Gastroesophageal sphincter (tissue), 4 donors: ENCODE measurements at places on chromosomes 12 and 14.
A peak's percentile ranks its signal among the peaks of the same experiment; 100 is the strongest.

- peak; percentile 75 for ATAC-seq
Observed at GRCh38 chr14:22850944-22851764, 14.8 kb downstream of the MMP14 start.

DNA sequence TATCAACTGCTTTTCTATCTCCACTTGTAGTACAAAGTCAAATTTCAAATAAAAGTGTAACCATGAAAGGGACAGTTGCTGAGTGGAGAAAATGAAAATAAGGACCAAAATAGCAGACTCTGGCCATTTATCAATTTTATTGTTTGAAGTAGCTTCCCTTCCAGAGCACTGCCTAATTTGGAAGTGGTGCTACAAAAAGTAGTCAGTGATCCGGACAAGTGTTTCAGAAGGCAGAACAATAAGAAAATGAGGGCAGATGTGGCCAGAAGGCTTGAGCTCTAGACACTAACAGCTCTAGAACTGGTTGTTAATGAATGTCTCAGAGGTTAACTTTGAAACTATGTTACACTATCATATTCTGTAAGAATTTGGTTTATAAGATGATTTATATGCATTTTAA is 48.9 kb downstream of the ABCC9 start:
- no peak for ATAC-seq

DNA sequence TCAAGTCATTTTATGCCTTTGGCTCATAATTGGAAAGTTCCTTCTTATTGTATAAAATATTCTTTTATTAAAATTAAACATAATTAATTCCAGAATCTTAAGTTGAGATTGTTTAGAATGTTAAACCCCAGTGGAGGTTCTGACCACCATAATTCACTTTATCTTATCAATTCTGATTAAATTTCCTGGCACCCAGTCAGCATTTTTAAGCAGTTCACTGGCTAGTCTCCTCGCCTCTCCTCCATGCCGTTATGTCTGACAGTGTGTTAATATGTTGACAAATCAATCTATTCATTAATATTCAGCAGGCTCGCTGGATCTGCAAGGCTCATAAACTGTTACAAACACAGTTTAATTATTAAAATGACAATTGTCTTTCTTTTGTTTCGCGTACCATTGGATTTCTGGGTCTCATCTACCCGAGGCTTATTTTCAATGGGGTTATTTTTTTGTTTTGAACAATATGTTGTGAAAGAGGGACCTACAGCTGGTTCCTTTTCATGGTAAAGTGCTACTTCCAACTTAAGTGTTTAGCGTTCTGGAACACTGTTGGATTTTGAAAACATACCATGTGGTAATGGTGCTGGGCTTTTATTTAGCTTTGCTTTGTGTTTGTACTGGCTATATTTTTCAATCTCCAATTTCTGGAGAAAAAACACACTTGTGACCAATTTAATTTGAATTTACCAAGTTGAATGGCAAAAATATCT is 339.7 kb downstream of the PRKD1 start:
- no peak for ATAC-seq

- ATAC-seq: no peak
Observed at GRCh38 chr12:95358111-95359083, 115.6 kb upstream of the METAP2 start.

GRCh38 chr14:99635116-99635515 is 9.8 kb upstream of the HHIPL1 start:
- no peak for ATAC-seq

- no peak for ATAC-seq
Observed at GRCh38 chr12:101230547-101230946, 20.5 kb upstream of the SLC5A8 start.

DNA sequence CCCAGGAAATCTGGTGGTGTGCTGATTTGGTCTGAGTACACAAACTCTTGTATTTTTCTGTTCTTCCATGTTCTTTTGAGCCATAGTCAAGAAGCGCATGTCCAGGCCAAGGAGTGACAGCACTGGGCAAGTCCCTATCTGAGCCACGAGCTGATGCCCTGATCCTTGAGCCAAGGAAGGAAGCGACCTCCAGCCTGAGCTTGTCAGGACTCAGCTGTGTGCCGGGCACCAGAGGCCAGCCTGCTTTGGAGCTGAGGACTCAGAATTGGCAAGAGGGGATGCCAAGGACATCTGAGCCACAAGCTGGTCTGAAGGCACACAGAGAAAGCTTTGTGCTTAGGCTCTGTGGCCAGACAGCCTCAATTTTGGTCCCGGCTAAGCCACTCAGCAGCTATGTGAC is 52.6 kb downstream of the GALNT16 start:
- ATAC-seq: no peak

DNA sequence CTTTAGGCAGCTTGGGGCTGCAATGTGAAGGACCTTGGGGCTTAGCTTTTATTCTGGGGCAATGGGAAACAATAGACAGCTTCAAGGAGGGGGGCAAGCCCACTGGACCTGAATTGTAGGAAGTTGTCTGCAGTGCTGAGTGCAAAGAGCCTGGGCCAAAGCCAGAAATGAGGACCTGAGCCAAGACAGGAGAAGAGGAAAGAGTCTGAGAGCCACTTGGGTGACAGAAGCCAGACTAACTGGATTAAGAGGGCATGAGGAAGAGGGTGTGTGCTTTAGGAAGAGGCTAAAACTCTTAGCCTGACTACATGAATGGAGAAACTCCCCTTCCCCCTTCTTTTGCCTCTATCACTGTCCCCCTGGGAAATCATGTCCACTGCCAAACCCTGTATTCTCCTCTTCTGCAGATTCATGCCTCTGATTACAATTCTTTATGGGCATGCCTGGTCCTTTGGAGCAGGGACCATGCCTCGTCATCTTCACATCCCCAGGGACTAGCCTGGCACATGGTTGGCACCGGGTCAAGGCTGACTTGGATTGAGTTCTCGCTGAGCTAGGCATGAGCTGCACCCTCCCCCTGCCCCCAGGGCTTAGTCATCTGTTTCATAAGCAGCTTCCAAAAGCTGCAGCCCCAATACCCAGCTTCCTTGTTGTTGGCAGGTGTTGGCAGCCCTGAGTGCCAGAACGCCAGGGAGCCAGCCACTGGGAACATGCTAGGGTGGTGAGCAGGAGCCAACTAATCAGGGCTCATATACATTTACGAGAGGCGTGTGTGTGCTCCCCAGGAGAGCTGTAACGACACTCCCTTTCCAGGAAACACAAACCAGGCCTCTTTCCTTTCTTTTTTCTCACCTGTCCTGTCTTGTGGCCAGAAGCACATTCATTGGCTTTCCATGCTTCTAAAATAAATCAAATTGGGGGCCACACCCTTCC is 27.7 kb upstream of the JDP2 start:
- peak; percentile 91 for ATAC-seq

DNA sequence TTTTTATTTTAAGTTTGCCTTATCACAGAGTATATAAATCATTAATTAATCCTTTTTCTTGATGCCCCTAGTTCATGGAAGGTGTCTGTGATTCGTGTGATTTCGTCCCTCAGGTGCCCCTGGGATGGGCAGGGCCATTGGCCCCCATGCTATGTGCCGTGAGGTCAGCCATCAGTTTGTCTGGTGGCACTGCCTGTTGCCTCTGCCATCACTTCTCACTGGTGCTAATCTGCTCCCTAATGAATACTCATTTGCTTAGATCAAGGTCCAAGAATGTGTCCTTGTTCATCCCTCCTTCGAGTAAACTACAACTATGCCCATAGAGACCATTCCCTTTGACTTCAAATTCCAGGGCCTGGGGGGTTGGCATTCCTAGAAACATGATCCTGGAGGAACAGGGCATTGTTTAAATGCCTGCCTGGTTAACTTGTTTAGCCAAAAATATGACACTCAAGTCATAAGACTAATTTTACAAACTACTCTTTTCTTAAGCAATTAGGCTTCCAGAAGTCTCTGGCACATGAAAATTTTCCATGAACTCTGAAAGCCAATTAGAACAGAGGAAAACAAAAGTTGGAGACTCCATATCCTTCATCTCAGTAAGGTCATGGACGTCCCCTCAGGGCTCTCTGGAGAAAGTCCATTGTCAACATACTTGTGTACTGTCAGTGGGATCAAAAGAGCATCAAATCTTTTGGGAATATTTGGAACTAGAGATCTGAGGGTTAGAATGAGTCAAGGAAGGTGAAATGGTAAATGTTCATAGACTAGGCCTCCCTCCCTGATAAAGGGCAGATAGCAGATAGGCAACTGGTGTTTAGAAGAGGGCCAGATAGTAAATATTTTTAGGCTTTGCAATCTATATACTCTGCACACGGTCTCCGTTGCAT is 90.9 kb upstream of the PLXNC1 start:
- ATAC-seq: peak; percentile 26

DNA sequence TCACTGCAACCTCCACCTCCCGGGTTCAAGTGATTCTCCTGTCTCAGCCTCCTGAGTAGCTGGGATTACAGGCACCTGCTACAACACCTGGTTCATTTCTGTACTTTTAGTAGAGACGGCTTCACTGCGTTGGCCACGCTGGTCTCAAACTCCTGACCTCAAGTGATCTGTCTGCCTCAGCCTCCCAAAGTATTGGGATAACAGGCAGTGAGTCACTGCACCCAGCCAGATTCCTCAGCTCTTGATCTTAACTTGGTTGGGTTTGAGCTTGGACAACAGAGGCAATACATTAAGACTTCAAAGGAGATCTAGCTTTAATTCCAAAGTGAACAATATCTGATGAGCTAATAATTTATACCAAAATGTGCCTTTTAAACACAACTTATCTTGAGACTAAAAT is 5.6 kb downstream of the DAZAP2 start:
- no peak for ATAC-seq

- ATAC-seq: no peak
Observed at GRCh38 chr12:118979763-118980406, 1.5 kb upstream of the SRRM4 start.

GRCh38 chr12:120678572-120678971 is 8.4 kb upstream of the MLEC start:
- no peak for ATAC-seq

DNA sequence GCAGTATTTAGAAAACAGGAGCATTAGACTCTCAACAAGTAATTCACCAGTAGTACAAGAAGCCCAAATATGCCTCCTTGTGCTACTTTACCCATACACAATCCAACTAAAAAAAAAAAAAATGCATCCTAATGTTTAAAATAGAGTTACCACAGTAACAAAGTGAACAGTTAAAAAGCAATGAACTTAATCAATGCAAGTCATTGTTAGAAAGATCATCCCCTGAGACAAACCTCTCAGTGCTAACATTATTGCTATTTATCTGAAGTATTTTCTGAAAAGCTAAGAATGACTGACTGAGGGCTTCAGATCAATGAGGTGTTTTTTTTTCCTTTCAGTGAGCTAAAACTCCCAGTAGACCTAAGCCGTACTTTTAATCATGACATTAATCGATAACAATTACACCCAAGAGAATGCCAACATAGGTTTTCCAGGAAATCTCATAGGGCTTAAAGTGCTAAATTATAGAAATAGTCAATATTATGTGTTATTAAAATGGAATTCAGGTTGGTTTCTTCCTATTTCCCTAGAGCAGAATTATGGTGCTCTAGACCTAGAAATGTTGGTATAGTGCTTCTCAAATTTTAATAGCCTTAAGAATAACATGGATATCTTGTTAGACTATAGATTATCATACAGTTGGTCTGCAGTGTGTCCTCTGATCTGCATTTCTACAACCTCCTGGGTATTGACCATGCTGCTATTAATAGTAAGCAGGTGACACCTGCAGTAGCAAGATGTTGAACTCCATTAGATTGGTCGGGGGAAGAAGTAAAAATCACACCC is 123.0 kb downstream of the PRKD1 start:
- ATAC-seq: no peak

DNA sequence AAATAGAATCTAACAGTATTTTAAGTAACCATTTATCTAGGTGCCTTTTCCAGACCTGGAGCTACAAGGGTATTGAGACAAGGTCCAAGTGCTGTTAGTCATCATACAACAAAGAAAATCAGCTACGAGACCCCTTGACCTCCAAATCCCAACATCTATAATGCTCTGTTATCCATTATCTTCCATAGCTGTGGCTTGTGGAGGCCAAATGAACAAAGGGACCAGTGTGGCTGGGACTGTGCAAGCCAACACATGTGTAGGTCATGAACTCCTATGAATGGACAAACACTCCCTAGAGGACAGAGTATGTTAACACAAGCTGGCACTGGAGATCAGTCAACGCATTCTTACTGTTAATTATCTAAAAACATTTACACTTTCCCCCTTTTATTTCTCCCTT is 374.5 kb downstream of the EMP1 start:
- no peak for ATAC-seq
